ENCODE measurements at places on chromosomes 3 and 15. TPM values are rescaled to one million over a fixed set of nuclear protein-coding genes. Genes with fewer than 3 reads are reported as not detected.

- H3K27ac ChIP-seq, result no peak overlapping the region
- H3K36me3 ChIP-seq, result no peaks in the 10 kb centered on the region
- H3K27me3 ChIP-seq, result peaks cover 23% of the 10 kb centered on the region
- no peak overlapping the region for H3K4me3 ChIP-seq
Observed at GRCh38 chr3:9194509-9195184, 54.8 kb downstream of the SRGAP3 start.

DNA sequence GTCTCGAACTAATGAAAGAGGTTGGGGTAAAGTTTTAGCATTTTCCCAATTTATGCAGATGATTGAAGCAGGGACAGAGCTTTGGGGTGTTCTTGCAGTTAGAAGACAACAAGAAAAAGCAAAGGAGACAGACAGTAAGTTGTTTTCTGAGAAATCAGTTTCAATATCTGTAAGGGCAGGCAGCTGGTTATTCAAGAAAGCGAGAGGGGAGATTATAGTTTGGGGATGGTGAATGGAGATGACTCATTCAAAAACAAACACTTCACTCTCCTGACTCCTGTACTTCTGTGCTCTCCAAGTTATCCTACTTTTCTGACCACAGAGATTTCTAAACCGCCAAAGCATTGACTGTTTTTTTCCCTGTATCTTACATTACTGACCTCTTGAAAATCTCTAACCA lies 352.0 kb downstream of the GAP43 start:
- H3K4me3 ChIP-seq, result no peak overlapping the region
- no peak overlapping the region for H3K27ac ChIP-seq
- DNase-seq, result no peak
- H3K27me3 ChIP-seq, result no peaks in the 10 kb centered on the region

- H3K27ac ChIP-seq, result no peak overlapping the region
- no peaks in the 10 kb centered on the region for H3K27me3 ChIP-seq
- H3K4me3 ChIP-seq, result no peak overlapping the region
- peaks cover 5% of the 10 kb centered on the region for H3K36me3 ChIP-seq
Observed at GRCh38 chr15:63133786-63134185, 12.1 kb downstream of the LACTB start.

- H3K4me1 ChIP-seq, result no peaks in the 10 kb centered on the region
- no peak for DNase-seq
- H3K4me3 ChIP-seq, result no peak overlapping the region
- no peaks in the 10 kb centered on the region for H3K27me3 ChIP-seq
- H3K27ac ChIP-seq, result no peak overlapping the region
- no peaks in the 10 kb centered on the region for H3K36me3 ChIP-seq
Observed at GRCh38 chr3:135736740-135737139, 228.8 kb upstream of the PPP2R3A start.

The TNFAIP8L3 gene
- total RNA-seq, result 0.13 TPM

Data from activated CD4-positive, alpha-beta memory T cell treated with anti-CD3 and anti-CD28 coated beads, Interleukin-2, amount 10 ng/mL, durations not matched to agents 7 days and 5 days (primary cell).